Nephron progenitor cell (in vitro differentiated cells): ENCODE measurements at places on chromosomes 7 and 10.

DNA sequence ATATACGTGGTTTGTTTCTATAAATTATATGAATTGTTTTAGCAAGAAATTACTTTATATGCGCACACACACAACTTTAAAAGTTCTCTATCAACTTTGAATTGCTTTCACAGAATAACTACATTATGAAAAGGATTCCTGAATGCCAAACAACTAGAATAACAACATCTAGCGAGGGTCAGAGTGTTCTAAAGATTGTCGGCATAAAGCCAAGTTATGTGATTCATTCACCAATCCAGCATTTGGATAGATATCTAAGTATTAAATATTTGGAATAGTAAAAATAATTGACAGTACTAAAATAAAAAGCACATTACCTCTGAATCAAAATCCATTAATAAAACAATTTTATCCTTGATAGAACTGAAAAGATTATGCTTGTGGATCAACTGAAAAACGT lies 125.3 kb upstream of the AMPH start:
- no peak for DNase-seq

DNA sequence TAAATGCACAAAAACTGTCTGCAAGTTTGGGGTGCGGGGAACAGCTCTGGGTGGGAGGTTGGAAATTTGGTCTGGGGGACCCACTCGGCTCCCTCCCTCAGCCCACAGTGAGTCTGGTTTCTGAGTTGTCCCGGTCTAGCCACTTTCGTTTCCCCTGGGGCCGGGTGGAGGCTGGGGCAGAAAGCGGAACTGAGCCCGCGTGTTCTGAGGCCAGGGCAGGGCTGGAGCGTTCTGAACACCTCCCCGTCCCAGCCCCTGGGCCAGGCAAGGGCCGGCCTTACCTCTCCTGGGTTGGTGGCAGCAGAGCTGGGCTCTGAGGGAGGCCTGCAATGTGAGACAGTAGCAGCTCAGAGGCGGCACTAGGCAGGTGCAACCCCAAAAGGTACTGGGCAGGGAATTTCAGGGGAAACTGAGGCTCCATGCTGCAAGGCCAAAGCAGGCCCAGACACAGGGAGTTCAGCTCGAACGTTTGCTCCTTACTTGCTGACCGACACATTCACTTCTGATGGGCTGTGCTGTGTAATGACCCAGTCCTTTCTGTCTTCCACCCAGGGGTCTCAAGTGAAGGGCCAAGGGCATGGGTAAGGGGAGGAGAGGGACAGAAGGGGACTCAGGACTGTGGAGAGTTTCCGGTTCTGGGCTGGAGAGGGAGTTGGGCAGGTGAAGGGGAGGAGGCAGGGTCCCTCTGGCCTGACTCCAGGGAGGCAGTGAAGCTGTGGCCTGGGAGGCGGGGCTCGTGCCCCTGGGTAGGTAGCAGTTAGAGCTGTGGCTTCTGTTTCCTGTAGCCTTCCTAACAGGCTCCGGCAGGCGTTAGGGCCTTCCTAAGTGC lies 3.0 kb downstream of the IRF5 start:
- no peak for DNase-seq

DNA sequence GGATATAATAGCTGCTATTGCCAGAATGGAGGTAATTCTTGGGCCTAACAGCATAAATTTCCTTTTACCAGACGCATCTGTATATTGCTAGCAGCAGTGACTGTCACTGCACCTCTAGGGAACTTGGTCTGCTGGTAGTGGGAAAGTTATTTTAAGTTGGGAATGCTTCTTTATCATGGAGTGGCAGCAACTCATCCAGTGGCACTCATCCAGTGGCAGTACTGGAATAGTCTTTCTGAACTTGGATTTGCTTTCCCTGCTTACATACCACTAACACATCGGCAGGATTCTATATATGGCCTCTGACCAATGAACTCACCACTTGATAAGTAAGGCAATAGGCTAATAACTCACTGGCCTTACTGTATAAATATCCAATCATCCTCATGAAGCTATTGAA lies 22.0 kb upstream of the ICA1 start:
- no peak for DNase-seq

DNA sequence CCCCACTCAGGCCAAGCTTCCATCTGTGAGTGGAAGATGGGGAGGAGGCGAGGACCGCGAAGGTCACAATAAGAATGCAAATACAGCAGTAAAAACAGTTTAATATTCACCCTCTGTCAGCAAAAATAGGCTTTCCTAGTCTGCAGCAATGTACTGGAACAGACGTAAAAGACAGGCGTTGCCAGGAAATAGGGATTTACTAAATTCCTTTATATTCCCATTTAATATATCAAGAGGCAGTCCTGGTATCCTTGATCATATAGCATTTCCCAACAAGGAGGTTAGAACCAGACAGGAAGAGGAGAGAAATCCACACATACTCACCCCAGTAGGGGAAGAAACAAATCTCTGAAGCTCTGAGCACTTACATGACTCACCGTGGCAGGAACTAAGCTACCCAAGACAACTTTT lies 1054.9 kb upstream of the C7orf33 start:
- DNase-seq, result no peak

- no peak for DNase-seq
These were observed 60.4 kb downstream of the SCRN1 start for GRCh38 chr7:29929018-29929807.

- DNase-seq, result no peak
These were observed 39.0 kb downstream of the SVIL start for GRCh38 chr10:29595636-29596225.

GRCh38 chr7:89077992-89078391 lies 282.5 kb upstream of the TEX47 start:
- no peak for DNase-seq

GRCh38 chr7:134954197-134955082 lies 31.9 kb upstream of the AGBL3 start:
- no peak for DNase-seq

DNA sequence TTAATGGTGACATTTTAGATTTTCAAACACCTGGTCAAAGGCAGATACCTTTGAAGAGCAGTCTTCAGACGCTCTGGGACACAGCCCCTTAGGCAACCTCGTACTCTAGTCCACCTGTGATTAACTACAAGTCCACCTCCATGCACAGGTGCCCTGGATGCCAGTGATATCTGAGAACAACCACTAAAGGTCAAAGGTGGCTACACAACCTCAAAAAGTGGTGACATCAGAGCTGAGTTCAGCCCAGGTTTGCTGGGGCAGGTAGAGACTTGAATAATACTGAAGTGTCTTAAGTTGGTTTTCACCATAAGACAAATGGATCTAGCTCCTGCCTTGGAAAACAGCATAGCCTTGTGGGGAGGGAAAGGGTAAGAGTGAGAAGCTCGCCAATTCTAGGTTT lies 143.4 kb upstream of the ADO start:
- DNase-seq, result no peak

DNA sequence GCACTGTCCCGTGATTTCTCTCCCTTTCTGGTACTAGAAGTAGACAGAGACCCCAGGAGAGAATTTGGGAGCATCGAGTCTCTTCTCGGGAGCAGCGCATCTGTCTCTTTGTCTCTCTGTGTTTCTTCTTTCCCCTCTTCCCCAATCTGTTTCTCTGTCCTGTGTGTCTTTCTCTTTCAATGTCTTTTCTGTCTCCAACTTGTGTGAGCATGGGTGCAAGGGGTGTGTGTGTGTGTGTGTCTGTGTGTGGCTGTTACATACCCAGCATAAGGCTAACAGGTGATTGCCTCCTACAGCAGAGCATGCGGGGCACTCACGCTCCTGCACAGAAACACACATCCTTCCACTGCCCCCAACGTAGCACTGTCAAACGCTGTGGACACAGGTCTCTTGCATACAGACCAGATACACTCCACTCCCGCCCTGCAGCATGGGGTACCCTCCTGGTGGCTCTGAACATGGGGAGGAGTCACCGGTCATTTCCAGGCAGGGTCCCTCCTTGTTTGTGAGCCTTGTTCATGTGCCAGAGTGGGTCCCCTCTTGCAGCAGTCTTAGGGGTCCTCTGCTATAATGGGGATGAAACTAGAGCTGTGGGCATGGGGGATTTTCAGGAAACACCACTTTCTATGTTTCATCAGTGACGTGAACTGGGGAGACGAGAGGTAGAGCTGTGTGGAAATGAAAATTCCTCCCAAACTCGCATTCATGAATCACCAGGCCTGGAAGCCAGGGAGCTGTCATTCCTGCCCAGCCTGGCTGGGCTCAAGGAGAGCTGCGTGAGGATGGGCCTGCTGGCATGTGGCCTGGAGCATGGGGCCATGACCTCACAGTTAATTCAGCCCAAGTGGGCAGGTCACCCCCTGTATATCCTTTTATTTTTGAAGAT lies 980 bp downstream of the ADAMTS14 start:
- DNase-seq, result no peak

GRCh38 chr7:99242682-99243081 lies 30.0 kb upstream of the MYH16 start:
- DNase-seq, result no peak

GRCh38 chr10:89659143-89660131 lies 14.4 kb upstream of the PANK1 start:
- no peak for DNase-seq

- DNase-seq, result no peak
These were observed 136.7 kb downstream of the NEBL start for GRCh38 chr10:20760460-20760859.

DNA sequence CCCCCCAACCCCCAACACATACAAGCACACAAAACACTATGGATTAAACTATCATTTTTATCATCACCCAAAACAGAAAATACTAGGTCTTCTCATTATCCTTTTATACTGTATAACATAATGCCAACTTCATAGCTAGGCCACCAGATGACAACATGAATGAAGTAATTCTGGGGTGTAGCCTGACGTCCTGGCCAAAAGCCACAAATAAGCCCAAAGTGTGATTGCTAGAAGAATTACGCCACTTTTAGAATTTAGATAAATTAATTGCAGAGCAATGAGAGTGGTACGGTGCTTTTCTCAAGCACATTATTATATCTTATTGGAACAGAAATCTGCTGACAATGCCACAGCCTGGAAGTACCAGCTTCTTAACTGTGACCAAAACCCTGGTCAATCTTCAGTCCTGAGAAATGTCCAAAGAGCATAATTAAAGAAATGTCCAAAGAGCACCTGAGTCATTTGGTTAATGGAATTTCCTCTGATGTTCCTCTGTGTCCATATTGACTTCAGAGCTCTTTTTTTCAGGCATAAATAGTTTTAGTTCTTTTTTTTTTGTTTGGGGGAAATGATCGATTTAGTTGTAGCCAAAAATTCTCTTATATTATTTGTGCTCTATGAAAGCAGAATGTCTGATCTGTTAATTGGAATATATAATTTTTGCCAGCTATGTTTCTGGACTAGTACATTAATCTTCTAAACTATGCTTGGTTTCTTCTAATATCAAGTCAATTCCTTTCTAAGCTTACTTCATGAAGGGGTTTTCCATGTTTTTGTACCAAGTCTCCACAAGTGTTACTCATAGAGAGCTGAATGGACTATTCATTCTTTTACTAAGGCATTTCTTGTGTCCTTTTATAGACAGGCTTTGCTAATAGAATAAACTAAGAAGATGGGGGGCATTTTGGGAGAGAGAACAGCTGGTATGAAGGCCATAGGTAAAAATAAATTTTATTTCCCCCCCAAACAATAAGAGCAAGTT lies 233.4 kb upstream of the SLC26A5 start:
- DNase-seq, result no peak

DNA sequence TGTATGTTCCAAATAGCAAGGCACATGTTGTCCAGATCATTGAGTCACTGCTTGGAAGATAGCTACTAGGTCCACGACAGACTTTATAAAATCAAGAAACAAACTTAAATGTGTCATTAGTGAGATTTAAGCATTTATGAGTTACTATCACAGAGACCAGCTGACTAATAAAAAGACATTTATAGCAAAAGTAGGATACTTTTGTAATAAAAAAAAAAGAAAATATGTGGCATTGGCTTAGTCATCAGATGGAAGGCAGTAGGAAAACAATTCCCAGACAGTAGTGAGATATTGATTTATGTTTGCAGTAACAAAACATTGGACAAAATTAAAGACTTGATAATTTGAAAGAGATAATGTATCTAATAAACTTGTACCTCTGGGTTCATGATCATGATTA lies 881.0 kb upstream of the LRRN3 start:
- DNase-seq, result no peak

DNA sequence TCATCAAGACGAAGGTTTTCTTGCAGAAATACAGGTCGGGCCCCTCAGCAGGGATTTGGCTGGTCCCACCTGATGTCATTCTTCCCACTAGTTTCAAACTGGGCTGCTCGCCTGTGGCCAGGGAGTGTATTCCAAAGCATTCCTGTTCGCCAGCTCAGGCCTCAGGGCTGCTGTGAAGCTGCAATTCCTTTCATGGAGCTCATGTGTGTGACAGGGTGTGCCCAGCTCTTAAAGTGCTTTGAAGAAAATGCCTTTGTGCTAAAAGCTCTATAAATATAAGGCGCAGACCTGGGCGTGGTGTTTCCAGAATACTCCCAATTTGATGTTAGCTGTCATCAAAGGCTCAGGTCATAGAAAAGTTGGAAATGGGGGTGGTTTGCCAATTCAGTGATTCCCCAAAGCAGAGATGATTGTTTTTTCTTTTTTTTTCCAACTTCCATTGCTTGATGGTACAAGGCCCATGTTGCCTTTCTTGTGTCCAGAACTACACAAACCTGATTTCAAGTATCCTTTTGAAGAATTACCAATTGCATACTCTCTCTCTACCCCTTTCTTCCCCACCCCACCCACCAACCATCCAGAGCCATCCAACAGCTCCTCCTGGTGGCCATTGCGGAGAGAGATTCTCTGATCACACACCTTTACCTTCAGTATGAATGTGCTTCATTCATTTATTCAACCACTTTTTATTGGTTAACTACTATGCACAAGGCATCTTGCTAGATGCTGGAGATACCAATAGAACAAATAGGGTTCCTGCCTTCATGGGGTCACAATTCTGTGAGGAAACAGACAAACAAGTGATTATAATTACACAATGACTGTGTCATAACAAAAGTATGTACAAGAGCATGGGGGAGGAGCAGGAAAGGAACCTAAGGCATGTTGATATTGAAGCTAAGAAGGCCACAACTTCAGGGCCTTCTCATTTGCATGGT lies 297.3 kb upstream of the LYZL1 start:
- DNase-seq, result peak; percentile 57

- DNase-seq, result no peak
These were observed 30.1 kb upstream of the PAXIP1 start for GRCh38 chr7:155032978-155033377.

- DNase-seq, result no peak
These were observed 97.6 kb upstream of the TBX20 start for GRCh38 chr7:35351466-35351865.
